ENCODE measurements at places on chromosomes 11 and 22.

- DNase-seq: no peak
Measured at GRCh38 chr22:37379085-37379484, 48.2 kb downstream of the ELFN2 start.

DNA sequence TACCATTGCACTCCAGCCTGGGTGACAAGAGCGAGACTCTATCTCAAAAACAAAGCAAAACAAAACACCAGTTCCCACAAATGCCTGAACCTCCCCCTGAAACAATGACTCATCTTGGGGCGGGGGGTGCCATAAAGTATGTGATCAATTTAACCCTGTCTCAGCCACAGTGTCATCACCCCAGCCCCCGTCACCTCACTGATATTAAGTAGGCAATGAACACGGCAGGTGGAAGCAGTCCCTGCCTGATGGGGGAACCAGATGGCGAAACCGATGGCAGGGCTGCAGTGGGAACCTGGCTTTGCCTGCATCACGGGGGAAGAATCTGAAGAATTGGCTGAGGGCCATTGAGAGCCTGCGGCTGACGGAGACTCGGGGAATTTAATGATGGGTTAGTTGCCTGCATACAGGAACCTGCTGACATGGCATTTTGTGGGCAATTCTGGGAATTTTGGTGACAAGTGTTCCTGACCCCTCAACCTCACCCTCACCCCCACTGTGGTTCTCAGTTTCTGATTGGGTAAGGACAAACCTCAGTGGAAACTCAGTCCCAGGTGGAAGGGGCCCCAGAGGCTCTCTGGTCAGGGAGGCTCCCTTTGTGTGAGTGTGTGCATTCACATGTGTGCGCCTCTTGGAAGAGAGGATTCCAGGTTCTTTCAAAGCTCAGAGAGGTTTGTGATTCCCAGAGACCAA, 39.1 kb upstream of the SHISAL1 start:
- DNase-seq: no peak

DNA sequence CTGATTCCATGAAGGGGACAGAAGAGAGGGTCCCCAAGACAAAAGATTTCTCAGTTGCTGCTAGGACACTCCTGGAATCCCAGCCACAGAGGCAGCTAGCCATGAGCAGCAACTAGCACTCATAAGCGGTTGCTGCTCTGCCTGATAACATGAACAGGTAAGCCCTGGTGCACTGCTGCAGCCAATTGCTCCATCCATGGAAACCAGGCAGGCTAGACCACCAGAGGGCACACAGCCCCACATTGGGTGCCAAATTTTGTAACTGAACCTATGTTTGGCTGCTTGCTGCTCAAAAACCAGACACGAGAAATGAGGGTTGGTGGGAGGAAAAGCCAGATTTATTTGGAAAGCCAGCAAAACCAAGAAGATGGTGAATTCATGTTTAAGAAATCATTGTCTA, 21.9 kb upstream of the QSER1 start:
- DNase-seq: no peak

- DNase-seq: no peak
Measured at GRCh38 chr11:71186806-71187205, 65.6 kb downstream of the SHANK2 start.

GRCh38 chr11:110951037-110951949, 239.1 kb upstream of the ARHGAP20 start:
- DNase-seq: peak; percentile 17

DNA sequence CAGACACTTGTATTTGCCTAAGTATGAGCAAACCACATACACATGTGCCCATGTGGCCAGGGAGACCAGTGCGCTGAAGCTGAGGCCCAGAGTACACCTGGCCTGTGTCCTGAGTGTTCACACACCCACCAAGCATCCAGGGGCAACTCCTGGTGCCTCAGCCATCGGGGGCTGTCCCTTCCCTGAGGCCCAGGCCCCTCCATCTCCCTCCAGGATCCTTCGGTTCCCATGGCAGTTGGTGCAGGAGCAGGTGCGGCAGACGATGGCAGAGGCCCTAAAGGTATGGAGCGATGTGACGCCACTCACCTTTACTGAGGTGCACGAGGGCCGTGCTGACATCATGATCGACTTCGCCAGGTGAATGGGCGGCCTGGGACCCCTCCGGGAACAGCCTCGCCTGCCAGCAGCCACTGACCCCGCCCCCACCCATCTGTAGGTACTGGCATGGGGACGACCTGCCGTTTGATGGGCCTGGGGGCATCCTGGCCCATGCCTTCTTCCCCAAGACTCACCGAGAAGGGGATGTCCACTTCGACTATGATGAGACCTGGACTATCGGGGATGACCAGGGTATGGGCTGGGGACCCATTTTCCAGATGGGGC, 6.5 kb upstream of the SMARCB1 start:
- no peak for DNase-seq

- DNase-seq: no peak
Measured at GRCh38 chr11:110903830-110904229, 191.6 kb upstream of the ARHGAP20 start.

- no peak for DNase-seq
Measured at GRCh38 chr11:10770626-10771254, 19.7 kb downstream of the CTR9 start.
